Stimulated activated CD4-positive, alpha-beta T cell treated with anti-CD3 and anti-CD28 coated beads, Interleukin-12 subunit alpha, Interleukin-12 subunit beta, amount 100 ng/mL, for 4 hours (primary cell): ENCODE measurements at places on chromosomes 12 and 14.

DNA sequence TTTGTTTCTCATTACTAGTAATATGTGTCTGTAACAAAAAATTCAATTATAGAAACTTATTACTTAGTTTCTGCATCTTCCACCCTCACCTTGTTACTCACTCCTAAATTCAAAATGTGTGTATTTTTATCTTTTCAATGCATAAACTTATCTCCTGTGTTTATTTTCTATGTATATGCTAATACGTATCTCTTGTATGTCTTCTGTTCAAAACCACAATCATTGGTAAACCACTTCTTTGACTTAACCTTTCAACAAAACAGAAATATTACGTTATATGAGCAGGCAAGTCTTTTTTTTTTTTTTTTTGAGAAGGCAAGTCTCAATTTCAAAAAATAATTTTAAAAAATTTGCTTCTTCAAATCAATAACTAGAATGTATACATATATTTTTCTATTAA is 39.2 kb upstream of the RPH3A start:
- no peak for DNase-seq

- DNase-seq = no peak
Measured at GRCh38 chr12:108833757-108834472, 23.5 kb downstream of the SSH1 start.

- DNase-seq = no peak
Measured at GRCh38 chr14:88668448-88669116, 105.7 kb downstream of the ZC3H14 start.

- no peak for DNase-seq
Measured at GRCh38 chr12:19177754-19178153, 48.2 kb downstream of the PLEKHA5 start.

GRCh38 chr12:91400271-91400670 is 217.7 kb upstream of the DCN start:
- DNase-seq = no peak
